Islet precursor cell (in vitro differentiated cells): ENCODE measurements at places on chromosomes 12 and 14.

DNA sequence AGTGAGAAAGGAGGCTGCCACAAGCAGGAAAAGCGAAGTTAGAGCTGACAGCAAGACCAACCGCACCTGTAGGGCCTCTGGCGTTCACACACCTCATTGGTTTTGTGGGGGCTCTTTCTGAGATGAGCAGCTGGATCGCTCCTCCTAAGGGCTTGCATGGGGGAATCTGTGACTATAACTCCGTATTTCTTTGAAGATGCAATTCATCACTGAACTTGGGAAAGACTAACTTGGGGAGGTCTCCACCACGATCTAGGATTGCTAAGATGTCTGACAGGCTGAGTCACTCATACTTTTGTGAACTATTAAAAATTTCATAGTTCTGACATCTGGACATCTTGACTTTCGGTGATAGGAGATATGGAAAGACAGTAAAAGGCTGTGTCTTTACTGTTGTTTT is 173.6 kb downstream of the ETV6 start:
- DNase-seq, result no peak

DNA sequence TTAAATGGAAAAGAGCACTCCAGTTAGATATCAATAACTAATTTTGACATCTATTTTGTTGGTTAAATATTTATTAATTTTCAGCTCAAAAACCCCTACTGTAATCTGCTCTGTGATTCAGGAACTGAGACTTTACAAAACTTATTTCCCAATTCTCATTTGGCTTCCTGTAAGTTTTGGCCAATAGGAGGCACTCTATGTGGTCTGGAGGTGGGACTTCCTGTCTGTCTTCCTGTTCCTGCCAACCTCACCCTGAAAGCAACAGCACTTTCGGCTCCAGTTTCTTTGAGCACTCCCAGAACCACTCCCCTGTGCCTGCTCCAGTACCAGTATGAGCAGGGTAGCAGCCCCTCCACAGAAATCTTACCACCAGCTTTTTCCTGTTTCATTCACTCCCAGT is 1027.0 kb downstream of the VRK1 start:
- DNase-seq, result no peak

DNA sequence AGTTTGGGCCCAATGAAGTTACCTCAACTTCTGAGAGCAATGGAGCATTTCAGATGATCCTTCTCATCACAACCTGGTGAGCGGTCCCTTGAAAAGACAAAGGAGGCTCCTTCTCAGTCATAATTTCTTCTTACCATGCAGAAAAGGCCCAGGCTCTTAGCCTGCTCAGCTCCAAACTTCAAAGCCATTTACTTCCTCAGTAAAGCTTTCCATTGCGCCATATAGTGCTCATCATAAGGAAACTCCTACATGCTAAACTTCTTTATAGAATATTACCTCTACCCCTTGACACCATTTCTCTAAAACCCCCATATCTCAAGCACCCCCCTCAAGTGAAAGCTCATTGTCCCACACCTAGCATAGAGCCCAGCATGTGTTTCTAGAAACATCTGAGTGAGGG is 127.1 kb downstream of the GTF2A1 start:
- no peak for DNase-seq

- DNase-seq, result no peak
Observed at GRCh38 chr12:71125515-71125914, 32.3 kb downstream of the TSPAN8 start.

- DNase-seq, result peak; percentile 24
Observed at GRCh38 chr14:96999654-97000155, 202.5 kb downstream of the VRK1 start.

DNA sequence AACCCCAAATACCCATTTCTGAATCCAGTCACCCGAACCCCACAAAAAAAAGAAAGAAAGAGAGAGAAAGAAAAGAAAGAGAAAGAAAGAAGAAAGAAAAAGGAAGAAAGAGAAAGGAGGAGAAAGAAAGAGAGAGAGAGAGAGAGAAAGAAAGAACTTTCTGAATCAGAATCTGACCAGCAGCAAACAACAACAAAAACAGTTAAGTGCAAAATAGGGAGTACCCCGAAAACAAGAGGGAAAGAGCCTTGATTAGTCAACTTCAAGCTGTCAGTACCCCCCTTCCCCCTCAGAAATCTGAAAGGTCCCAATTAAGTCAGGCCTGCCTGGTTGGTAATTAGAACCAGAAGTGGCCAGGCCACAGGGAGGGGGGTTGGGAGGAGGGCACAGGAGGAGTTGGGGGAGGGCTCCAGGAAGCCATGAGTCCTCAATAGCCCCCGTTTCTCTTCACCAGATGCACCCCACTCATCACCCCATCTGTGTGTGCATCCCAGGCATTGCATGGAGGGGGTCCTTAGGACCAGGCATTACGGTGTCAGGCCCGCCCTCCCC is 9.8 kb downstream of the RARG start:
- DNase-seq, result no peak

DNA sequence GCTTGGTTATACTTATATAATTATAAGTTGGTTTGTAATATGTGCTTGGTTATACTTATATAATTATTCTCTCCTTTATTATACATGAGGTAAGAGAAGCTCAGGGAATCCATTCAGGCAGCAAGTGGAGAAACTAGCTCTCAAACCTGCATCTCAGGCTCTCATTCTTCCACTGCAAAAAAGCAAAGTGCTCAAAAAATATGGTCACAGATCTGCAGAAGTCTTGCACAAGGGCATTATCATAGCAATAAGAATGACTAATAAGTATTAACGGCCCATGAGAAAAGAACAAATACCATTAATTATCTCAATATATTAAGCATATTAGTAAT is 476 bp upstream of the TRAFD1 start:
- no peak for DNase-seq

- DNase-seq, result no peak
Observed at GRCh38 chr14:73700325-73700724, 13.9 kb downstream of the PNMA1 start.

- DNase-seq, result no peak
Observed at GRCh38 chr14:29805415-29806123, 122.1 kb downstream of the PRKD1 start.

DNA sequence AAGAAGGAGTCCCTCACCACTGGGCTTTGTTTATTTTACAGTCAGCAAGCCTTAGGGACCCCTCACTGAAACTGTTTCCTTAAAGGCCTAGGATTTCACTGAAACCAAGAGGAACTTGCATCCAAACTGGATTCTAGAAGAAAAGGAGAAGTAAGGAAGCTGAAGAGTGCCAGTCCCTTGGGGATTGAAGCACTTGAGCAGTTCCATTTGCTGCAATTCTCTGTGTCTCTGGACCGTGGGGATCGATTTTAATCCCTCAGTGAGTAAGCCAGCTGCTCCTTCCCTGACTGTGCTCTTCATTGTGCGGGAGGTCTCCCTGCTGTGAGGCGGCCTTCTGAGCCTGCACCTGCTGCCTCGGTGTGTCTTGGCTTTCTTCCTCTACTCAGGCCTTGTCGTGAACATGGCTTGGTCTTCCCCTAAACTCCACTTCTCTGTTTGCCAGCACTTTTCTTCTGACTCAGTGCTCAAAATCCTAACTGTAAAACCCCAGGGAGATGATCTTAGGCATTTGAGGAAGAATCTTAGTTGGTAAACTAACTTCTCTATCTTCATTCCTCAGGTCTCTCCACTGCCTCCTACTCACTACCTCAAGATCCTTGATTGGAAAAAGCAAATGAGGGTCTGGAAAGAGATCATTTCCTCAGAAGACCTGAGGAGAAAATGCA is 132.6 kb downstream of the SLC38A6 start:
- DNase-seq, result no peak

GRCh38 chr12:110739488-110739887 is 3.2 kb downstream of the PPP1CC start:
- DNase-seq, result peak; percentile 20

DNA sequence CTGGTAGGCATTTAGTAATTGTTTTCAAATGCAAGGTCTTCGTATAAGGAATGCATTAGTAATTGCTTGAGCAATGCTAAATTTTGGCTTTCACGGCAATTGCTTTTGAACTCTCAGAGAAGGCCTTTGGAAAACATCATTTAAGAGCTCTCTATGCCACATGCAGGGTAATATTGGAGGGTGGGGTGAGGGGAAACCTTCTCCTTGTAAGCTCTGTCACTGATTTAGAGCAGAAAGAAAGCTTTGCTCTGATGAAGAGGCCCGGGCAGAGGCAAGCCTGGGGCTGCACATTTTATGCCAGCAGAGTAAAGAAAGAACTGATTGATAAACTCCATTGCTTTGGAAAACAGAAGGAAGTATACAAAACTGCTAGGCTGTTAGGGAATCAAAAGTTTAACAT is 70.9 kb downstream of the TRIM9 start:
- DNase-seq, result no peak

DNA sequence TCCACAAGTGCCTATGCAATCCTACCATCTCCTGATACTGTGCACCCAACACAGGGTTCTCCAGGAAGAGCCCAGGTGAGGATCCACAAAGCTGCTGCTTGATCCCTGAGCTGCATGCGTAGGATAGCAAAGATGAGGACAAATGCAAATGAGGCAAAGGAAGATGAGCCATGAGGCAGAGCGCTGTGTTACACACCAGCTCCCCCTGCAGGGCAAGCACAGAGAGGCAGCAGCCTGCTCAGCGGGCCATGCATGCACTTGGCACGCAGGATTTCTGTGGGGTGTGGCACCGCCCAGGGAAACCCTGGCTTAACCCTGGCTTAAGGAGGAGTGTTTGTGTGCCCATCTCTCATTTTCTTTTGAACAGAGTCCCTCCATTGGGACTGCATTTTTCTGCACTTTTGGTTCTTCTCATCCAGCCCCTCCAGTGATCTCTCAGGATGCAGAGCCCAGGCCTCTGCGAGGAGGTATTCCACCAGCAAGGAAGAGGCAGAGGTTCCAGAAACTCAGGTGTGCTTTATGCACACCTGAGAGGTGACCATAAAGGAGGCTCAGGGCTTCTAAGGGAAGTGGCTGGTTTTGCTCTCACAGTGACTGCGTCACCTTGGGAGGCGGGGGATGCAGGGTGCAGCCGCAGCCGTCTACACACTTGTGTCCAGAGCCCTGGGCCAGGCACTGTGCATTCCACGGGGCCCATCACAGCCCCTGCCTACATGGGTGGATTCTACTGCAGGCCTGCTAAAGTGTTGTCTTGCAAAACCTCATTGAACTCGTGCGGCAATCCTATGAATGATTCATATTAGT is 973.3 kb upstream of the TMEM132C start:
- peak; percentile 86 for DNase-seq

DNA sequence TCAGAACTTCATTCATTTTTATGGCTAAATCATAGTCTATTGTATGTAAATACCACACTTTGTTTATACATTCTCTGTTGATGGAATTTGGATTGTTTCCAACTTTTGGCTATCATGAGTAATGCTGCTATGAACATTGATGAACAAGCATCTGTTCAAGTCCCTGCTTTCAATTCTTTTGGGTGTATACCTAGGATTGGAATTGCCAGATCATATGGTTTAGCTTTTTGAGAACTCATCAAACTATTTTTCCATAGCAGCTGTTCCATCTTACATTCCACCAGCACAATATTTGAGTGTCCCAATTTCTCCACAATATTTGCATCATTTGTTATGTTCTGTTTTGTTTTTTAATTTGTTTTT is 52.3 kb upstream of the CCND2 start:
- no peak for DNase-seq

DNA sequence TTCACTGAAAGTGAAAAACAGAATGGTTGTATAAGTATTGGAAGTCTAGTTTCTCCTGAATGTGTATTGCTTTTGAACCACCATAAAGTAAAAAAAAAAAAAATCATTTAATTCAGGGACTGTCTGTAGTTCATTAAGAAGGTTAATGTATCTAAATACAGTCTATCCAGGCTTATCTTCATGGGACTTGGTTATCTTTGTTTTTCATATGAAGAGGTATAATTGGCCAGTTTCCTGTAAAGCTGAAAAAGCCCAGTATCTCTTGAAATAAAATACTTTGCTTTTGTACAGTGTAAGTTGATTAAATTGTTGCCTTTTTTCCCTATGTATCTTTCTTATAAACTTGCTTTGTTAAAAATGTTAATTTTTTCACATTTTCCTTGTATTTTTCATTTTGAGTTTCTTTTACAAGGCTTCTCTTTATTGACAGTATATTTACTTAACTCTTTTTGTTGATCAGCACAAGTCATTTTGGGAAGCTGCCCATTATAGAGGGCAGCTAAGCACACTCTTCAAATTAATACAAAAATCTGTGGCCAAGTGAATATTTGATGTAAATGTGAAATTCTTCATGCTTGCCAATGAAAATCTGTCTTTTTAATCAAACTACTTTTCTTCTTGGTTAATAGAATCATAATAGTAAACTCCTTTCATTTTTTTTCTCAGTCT is 156.0 kb downstream of the TMTC3 start:
- no peak for DNase-seq

GRCh38 chr12:68591734-68592418 is 18.8 kb upstream of the RAP1B start:
- no peak for DNase-seq

DNA sequence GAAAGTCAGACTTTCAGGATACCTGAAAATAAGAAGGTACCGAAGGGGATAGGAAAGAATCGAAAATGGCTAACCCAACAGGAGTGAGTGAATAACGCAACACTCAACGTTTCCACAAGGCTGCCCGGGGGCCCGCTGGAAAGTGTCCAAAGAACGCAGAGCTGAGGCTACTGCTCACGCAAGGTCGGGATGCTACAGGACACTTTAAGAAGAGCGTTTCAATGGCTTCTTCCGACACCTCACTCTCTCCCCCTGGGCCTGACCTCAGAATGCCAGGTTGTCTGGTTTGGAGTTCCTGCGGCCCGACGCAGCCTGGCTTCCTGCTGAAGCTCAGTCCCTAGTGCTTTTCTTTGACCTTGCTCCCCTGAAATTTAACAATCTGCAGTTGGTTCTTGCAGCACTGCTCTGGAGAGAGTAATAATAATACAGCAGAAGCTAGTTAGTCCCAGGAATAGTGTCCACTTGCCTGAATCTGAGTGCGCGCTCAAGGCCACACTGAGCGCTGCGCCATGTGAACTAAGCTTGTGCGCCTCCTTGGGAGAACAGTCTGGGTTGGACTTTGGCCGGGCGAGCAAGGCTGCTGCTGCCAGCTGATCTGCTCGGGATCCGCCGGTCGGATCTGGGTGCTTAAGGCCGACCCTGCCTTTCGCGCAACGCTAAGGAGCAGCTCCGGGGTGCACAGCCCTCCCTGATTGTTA is 2.0 kb upstream of the ALX1 start:
- DNase-seq, result peak; percentile 57

DNA sequence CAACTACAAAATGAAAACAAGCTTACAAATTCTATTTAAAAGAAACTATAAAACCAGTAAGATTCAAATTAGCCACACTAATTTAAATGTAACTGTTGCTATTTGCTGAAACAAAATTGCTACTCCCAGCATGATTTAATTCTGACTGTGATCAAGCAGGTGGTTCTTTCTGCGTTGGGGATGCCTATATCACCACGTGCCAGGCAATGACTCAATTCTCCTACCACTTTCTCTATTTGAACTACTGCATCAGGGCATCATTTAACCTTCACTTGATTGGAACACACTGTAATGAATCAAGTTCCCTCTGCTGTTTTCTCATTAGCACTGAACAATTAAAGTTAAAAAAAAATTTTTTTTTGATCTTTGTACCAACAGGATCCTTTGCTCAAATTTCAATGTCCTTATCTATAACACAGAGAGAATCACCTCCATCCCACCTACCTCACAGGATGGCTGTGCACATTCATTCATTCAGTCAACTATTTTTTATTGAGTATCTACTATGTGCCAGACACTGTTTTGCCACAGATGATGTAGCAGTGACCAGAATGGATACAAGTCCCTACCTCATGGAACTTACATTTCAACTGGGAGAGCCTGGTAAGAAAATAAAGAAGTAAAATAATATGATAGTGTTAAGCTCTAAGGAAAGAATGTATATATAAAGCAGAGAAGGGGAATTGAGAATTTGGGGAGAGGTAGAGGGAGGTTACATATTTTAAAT is 8.0 kb upstream of the ACTN1 start:
- no peak for DNase-seq

- no peak for DNase-seq
Observed at GRCh38 chr14:94998110-94998509, 159.2 kb downstream of the DICER1 start.
